ENCODE measurements at places on chromosomes 1 and 21.

GRCh38 chr1:210159211-210159610 lies 73.4 kb upstream of the SERTAD4 start:
- DNase-seq = no peak

GRCh38 chr1:227320476-227320875 lies 2.2 kb upstream of the CDC42BPA start:
- DNase-seq = no peak

DNA sequence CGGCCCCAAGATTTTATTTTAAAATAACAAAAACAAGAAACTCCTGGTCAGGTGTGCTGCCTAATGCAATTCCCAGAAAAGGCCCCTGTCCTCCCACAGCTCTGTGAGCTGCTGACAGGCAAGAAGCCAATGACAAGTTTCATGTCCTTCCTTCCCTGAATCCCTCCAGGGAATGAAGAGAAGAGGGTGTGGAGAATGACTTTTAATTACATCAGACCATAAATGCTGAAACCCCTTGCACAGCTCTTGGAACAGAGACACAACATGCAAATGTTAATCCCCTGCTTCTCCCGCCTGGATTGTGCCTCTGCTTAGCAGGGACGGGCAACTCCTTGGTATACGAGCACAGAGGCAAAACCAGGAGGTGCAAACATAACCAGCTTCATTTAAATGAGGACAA lies 228.1 kb upstream of the CAMK1G start:
- DNase-seq = no peak

- DNase-seq = no peak
These were observed 13.6 kb upstream of the PADI3 start for GRCh38 chr1:17235135-17235885.

DNA sequence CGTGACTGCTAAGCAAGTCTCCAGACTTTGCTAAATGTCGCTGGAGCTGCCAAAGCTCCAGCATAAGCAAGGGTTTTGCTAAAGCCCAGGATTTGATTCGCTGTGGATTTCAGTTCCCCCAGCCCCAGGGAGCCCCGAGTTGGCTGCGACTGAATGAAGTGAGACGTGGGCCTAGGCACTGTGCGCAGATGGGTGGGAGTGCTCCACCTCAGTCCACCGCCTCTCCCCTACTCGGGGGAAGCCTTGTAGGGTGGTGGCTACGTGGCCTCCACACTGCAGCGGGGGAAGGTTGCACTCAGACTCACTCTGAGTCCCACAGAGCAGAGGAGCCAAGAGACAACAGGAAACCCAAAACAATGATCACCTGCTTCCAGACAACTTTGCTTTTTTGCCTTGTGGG lies 397.8 kb upstream of the VAMP3 start:
- no peak for DNase-seq

DNA sequence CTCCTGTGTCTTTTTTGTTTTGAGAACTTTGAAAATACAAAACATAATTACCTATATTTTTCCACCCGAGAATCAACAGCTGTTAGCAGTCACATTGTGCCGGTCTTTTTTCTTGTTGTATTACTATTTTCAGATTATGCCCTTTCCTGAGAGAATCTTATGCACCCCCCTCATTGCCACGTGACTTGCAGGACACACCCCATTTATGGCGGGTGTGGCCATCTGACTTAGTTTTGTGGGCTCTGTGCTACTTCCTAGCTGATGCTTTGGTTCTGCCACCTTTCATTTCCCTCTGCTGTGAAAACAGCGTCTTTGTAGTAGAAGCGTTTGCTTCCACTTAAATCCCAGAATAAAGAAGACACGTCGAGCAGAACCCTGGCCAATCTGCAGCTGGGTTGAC lies 82.8 kb upstream of the SOX13 start:
- DNase-seq = no peak

DNA sequence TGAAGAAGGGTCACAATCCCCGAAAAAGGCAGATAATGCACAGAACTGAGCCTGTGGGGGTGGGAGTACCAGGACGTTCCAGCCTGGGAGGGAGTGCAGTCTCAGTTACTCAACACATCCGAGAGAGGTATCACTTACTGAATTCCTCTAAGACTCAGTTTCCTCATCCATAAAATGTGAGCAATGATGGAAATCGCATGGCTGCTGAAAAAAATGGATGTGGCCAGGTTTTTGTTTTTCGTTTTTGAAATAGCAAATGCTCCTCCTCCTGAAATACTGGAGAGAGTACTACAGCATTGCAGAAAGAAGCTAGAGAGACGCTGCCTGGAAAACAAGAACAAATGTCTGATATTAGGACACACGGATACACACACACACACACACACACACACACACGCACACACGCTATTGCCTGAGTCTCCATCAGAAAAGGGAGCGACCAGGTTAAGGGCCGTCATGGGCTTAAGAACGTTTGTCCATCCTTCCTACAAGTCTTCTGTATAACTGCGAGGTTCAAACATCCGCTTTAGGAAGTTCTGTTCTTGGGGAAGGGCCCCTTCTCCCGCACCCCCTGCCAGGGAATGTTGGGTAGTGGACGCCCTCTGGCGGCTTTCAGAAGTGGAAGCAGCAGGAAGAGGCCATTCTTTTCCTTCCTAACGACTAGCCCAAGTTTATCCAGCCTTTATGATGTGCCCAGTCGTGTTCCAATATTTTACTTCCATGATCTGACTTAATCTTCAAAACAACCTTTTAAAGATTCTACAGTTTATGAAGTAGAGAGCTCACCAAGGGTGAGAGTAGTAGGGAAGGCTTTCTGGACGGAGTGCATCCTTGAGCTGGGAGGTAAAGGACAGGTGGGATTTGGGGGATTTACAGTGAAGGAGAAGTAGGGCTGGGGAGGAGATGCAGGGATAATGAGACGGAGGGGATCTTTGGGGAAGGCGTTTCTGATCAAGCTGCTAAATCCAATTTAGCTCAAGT lies 699 bp upstream of the NES start:
- DNase-seq = no peak

GRCh38 chr1:226717256-226717909 lies 21.7 kb downstream of the ITPKB start:
- no peak for DNase-seq

GRCh38 chr1:213279410-213279809 lies 228.4 kb downstream of the RPS6KC1 start:
- DNase-seq = no peak

- DNase-seq = no peak
These were observed 993 bp downstream of the DDX59 start for GRCh38 chr1:200668514-200669313.

DNA sequence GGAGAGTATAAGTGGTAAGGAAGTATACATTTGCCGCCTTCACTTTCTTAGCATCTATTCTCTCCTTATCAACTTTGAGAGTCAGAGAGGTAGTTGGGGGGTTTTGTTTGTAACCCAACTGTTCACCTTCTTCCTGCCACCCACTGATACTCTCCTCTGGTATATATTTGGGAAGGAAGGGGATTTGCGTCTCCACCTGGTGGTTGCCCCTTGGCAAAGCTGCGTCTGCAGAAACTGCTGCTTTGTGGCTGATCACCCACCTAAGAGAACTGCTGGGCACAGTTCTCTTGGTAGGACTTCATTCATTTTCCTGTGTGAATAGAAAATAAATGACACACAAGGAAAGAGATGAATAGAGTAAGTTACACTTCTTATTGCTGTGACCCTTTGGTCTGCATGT lies 87.0 kb downstream of the SYT14 start:
- DNase-seq = no peak

DNA sequence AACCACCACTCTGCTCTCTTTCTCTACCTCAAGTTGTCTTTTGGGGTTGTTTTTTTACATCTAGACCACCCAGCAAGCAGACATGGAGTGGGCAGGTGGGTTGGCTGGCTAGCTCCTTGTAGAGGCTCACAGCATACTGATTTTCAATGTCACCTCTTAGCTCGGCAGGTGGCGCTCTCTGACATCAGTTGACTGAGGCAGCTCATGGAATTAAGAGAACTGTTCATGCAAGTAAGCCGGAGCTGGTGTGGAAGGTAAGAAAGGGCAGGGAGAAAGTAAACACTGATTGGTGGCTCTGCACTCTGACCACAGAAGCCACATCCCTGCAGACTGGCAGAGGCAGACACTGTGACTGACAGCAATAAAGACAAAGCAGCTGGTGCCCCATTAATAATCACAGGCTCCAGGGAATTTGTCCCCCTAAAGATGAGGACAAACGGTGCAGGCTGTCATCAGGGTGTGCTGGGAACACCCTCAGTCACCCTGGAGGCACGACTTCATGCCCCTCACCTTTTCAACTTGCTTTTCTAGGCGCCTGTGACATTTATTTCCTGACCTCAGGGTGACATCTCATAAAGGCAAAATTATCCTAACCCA lies 226.8 kb downstream of the LMX1A start:
- no peak for DNase-seq

DNA sequence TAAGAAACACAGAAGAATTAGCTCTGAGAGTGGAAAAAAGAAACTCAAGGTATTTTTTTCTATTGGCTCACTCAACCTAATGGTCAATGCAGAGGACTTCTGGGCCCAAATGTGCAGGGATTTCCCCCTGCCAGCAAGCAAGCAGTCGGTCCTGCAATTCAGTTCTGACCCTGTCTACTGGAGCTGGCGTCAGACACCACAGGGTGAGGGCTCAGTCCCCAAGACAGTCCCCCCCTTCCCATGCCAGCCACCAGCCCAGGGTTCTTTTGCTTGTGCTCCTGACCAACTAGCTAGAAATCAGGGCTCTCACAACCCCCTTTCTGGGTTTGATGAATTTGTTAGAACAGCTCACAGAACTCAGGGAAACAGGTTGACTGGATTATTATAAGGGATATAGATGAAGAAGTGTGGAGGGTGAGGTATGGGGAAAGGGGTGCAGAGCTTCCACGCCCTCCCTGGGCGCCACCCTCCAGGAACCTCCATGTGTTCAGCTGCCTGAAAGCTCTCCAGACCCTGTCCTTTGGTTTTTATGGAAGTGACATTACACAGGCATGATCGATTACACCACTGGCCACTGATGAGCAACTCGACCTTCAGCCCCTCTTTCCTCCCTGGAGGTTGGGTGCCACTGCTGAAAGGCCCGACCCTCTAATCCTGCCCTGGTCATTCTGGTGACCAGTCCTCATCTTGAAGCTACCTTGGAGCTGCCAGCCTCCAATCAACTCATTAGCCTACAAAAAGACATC lies 22.5 kb upstream of the PWP2 start:
- no peak for DNase-seq

DNA sequence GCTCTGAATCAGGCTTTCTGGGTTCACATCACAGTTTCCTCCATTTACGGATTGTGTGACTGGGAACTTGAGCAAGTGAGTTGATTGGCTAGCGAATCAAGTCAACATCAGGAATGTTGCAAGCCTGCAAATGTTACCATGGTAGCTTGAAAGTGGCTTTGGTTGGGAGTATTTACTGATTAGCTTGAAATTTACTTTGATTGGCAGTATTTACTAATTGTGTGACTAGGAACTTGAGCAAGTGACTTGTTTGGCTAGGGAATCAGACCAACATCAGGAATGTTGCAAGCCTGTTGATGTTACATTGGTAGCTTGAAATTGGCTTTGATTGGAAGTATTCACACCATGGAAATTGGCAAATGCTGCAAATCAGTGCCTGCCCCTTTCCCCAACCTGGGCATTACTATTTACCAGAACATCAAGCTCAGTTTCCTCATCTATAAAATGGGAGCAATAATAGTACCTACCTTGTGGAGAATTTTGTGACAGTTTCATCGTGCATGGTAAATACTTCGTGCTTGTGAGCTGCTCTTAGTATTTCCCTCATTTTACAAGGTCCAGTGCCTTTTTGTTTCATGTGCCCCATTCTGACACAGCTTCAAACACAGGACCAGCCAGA lies 23.1 kb upstream of the B3GALNT2 start:
- no peak for DNase-seq

GRCh38 chr1:29391362-29391880 lies 155.1 kb downstream of the PTPRU start:
- DNase-seq = no peak

- DNase-seq = no peak
These were observed 12.1 kb upstream of the PROK1 start for GRCh38 chr1:110438893-110439292.

DNA sequence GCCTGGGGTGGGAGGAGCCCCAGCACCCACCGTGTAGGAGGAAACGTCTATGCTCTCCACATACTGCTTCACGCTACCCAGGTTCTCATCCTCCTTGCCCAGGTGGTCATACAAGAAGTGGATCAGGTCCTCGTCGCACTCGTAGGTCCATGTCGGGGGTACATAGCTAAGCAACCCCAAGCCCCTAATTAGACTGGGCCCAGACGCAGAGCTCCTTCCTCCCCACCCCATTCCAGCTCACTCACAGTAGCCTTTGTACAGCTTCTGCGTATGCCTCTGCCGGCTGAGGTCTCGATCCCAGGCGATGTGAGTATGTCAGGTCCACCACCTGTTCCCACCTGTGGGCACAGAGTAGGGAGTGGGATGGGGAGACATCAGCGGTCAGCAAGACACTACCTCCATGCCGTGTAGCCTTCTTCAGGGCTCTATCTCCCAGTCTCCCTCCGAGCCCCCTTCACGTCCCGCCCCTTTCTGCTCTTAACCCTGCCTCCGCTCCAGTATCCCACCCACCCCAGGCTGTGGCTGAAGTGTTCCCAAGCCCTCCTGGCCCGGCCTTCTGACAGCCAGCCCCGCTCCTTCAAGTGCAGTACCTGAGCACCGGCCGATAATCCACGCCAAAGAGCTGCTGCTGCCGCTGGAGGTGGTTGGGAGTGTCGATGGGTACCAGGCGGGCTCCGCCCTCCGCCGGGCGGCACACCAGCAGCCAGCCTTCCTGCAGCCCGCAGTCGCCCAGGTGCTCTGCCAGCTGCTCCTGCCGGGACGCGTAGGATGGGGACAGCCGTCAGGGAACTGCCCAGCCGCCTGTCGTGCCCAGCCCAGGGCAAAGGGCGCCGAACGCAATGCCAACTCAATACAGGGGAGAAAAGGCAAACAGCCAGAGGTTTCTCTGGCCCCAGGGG lies 919 bp downstream of the HECTD3 start:
- no peak for DNase-seq

DNA sequence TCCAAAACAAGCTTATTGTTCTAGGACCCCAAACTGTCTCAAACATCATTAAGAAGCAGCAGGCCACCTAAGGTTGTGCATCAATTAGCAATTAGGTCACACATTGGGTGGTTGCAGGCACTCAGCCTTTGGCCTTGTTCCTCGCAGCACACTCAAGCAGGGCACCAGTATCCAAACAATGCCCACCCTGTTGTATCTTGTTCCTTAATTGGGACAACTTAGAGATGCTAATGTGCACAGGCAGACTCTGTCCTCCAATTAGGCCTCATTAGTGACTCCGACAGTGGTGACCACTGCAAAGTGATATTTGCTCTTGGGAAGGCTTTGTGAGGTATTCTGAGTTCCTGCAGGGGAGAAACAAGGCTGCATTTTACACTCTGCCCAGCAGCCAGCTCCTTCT lies 515.1 kb upstream of the PTBP2 start:
- no peak for DNase-seq
